ENCODE measurements at places on chromosomes 1 and 21.

DNA sequence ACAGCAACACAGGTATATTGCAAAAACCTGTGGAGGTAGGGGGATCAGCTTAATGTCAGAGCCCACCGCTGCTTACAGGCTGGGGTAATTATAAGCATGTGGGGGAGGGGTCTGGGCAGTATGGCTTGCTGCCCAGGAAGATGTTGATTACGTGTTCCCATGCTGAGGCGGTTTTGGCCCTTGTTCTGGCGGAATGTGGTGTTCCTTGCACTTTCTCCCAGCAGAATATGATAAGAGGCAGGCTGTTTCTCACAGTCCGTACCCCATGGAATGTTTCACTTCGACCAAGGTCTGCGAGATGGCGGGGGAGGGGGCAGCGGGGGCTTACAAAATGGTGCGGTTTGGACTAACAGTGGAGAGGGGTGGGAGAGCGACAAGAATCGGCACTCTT, 9.8 kb upstream of the HPCAL4 start:
- no peak for DNase-seq

DNA sequence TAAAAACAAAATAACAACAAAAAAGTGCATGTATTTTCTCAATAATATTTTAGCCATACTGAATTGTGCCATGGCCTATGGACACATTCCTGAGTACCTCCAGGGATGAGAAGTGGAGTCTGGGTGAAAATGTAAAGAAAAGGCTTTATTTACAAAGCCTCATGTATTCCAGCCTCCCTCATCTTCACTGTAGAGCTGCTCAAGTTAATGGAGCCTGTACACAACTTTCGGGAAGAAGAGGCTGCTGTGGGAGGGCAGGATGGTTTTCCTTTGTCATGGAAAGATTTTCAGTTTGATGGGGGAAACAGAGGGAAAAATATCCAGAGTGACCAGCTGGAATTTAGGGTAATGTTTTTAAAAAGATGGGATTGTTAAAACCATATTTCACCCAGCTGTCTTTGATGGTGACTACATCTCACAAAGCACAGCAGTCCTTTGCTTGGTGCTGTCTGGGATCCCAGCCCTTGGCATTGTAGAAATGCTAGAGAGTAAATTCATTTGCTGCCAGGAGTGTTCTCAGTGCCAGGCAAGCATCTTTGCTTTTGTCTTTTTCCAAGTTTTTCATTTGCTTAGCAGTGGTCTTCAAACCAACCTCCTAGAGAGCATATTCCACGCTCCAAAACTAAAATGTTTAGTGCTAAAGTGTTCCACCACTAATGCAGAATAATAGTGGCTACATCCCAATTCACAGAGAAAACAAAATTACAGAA, 54.9 kb downstream of the DPT start:
- DNase-seq = no peak

GRCh38 chr1:228835911-228836310, 100.6 kb downstream of the RHOU start:
- no peak for DNase-seq

DNA sequence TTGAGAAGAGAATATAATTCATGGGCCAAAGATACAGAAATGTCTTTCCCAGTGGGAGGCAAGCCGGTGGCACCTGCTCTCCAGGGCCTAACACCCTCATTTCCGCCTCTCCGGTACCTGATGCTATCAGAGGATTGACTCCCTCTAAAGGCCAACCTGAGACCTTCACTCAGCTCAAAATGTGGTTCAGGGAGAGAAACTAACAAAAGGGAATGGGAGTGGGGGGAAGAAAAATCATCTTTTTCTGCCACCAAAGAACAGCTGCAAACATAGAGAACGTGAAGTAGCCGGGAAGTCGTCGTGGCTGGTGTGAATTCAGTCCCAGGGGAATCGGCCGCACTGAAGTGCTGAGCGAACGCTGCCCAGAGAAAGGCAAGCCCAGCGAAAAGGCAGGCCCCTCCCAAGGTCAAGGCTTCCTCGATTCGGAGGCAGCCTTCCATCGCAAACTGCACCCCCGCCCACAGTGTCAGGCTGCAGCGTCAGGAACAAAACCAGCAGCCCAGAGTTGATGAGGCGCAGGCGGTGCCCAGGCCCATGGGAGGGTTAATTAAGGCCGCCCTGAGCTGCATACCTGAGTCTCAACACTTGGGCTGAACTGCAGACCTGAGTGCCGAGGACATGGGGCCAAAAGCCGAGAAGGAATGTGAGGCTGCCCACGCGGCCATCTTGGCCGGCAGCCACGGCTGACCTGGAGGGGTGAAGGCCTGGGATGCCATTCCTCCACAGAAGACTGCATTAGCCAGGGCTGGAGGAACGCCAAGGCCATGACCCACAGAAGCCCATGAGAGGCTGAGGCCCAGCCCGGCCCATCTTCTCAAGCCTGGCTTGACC, 160.2 kb downstream of the PSMG1 start:
- no peak for DNase-seq

DNA sequence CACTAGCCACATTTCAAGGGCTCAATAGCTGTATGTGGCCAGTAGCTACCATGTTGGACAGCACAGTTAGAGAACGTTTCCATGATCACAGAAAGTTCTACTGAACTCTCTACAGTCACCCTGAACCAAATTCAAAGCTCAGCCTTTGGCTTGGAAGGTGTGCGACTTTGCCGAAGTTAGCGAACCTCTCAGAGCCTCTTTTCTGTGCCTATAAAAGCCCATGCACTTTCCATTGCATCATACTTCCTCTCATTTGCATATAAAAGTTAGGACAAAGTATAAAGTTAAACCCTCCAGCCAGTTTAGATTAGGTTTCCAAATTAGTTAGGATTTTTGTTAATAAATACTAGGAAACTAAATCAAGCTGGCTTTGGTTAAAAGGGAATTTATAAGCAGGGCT, 4.7 kb upstream of the SLC1A7 start:
- DNase-seq = no peak

DNA sequence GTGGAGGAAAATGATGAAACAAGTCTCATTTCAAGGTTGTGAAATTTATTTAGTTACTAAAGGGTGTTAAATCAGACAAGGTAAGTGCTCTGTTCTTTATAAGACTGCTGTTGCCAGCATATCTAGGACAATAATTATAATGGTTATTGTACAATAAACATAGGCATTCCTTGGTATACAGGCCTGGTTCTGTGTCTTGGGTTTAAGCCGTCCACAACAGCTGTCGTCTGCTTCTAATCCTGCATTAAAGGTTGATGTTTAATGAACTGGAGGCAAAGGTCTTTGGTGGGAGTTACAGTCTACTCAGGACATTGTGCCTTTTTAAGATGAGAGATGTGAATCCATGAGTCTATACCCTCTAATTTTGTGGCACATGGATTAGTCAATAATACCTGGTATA, 23.4 kb upstream of the FMO4 start:
- no peak for DNase-seq

GRCh38 chr1:149977345-149977744, 33.2 kb downstream of the OTUD7B start:
- no peak for DNase-seq

DNA sequence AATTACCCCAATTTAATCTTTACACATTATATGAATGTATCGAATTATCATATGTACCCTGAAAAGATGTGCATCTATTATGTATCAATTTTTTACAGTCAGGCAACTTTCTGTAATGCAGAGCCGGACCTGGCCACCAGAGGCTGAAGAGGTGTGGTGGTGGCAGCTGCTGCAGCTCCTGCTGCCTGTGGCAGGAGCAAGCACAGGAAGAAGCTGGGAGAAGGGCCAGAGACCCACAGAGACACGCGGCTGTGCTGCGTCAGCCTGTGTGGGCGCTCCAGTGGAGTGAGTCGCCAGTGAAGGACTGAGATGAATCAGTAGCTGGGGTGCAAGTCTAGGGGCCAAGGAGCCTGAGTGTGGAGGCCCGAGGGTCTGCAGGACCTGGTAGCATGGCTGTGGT, 74.3 kb upstream of the COG2 start:
- DNase-seq = no peak

GRCh38 chr1:166128195-166128594, 38.6 kb downstream of the FAM78B start:
- DNase-seq = no peak
